ENCODE measurements at places on chromosomes 5 and 9. TPM values are rescaled to one million over a fixed set of nuclear protein-coding genes. Genes with fewer than 3 reads are reported as not detected.

The SPATA31D4 gene
- total RNA-seq = not detected

The TRIP13 gene
- total RNA-seq = 0.38 TPM

The HDAC3 gene
- 29.9 TPM for total RNA-seq

The SLC36A2 gene
- total RNA-seq = 0.60 TPM

The UGT3A1 gene
- total RNA-seq = not detected

The ADAMTS12 gene
- total RNA-seq = 2.1 TPM

All from Right ventricle myocardium inferior (tissue), 1 donor.